T-helper 1 cell treated with Interleukin-12 subunit alpha and Interleukin-12 subunit beta and Interleukin-4 antibody, amounts not matched to agents 30 ng/mL and 1 ng/mL, for 36 hours (primary cell): ENCODE measurements at places on chromosomes 6 and 20. TPM values are rescaled to one million over a fixed set of nuclear protein-coding genes. Genes with fewer than 3 reads are reported as not detected.

The CST2 gene
- total RNA-seq, result not detected in 2 replicates

The OXT gene
- total RNA-seq, result 0.61 TPM in 1 of 2 replicates, not detected in the other

The CRYBG1 gene
- total RNA-seq, result 15.4 and 16.9 TPM in 2 replicates

The CCN5 gene
- total RNA-seq, result not detected in 2 replicates

The BMP2 gene
- total RNA-seq, result not detected in 2 replicates

The GRM1 gene
- total RNA-seq, result not detected in 2 replicates

The SLC25A27 gene
- not detected in 2 replicates for total RNA-seq

The C6orf15 gene
- not detected in 2 replicates for total RNA-seq

The CRISP3 gene
- total RNA-seq, result not detected in 2 replicates

The BNIP5 gene
- total RNA-seq, result 0.10 TPM in 1 of 2 replicates, not detected in the other

The TAGAP gene
- 42.2 and 43.7 TPM in 2 replicates for total RNA-seq

The MUC22 gene
- not detected in 2 replicates for total RNA-seq

The ZNF165 gene
- 0.29 and 0.44 TPM in 2 replicates for total RNA-seq

The GJA1 gene
- not detected in 2 replicates for total RNA-seq

The CTCFL gene
- not detected in 2 replicates for total RNA-seq

The FKBP1C gene
- 1.9 and 2.0 TPM in 2 replicates for total RNA-seq

The CALHM6 gene
- 86.6 and 89.1 TPM in 2 replicates for total RNA-seq

The NRN1 gene
- 3.1 and 5.8 TPM in 2 replicates for total RNA-seq

The DDO gene
- not detected in 2 replicates for total RNA-seq

The TGM2 gene
- 1.6 and 2.3 TPM in 2 replicates for total RNA-seq

The PARD6B gene
- 4.5 and 5.2 TPM in 2 replicates for total RNA-seq

The RBBP8NL gene
- total RNA-seq, result not detected in 2 replicates

The E2F1 gene
- 72.3 and 73.3 TPM in 2 replicates for total RNA-seq

The TLDC2 gene
- not detected in 2 replicates for total RNA-seq

The CDSN gene
- not detected in 2 replicates for total RNA-seq

The VGLL2 gene
- not detected in 2 replicates for total RNA-seq

The CAGE1 gene
- total RNA-seq, result 0.07 TPM in 1 of 2 replicates, not detected in the other
